Hematopoietic multipotent progenitor cell treated with erythropoietin and hydrocortisone succinate and interleukin-3 and kit ligand, for 15 days (in vitro differentiated cells): ENCODE measurements at places on chromosomes 6 and 20.

DNA sequence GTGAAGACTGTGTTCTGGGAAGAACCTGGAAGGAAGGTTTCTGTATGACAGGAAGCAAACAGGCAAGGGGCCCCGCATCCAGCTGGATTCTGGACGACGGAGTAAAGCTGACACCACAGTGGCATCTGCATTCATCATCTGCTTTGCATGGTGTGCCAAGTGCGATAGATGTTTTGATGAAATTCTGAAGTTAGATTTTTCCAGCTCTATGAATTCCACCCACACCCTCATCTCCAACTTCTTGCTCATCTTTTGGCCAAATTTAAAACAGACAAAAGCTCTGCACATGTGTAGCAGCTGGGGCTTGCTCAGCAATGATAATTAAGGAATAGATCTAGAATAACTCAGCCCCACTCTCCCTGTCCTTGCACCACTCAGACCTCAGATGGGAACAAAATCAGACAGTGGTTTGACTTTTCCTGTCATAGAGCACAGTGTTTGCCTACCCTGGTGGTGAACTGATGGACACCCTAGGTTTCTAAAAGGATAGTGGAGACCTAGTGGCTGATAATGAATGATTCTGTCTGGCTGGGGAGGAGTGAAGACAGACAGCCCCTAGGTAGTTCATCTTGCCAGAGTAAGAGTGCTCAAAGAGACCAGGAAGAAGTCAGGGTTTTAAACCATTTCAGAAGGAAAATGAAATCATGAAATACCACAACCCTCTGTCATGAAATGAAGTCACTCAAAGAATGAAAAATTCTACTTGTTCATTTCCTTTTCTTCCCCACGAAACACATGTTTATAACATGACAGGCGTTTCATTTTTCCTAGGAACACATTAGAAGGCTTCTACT lies 85.8 kb downstream of the BCAS1 start:
- no peak for DNase-seq

DNA sequence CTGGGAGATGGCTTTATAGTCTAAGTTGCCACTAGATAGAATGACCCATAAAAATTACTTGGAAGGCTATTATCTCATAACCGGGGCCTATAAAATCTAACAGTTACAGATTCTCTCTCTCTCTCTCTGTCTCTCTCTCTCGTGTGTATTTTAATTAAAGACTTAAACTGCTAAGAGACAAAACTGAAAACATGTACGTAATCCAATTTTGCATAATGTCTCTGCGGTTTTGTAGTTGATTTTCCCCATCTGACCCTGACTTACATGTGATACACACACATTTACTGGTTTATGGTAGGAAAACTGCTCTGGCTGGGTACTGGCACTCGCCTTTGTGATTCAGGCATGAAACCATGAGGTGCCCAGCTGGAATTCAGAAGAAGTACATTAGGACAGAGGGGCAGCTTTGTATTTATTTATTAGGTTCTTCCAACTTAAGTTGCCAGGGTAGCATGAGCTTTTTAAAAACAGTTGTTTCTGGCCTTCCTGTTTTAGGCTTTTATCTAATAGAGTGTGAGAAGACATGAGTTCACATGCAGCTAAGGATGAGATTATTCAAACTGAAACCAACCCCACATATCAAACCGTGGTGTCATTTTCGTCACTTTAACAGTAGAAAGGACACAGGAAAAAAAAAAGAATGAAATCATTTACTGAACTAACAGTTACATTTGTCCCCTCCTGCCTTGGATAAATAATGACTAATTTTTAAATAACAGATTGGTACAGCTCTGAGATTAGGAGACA lies 182.5 kb downstream of the GMPR start:
- no peak for DNase-seq

DNA sequence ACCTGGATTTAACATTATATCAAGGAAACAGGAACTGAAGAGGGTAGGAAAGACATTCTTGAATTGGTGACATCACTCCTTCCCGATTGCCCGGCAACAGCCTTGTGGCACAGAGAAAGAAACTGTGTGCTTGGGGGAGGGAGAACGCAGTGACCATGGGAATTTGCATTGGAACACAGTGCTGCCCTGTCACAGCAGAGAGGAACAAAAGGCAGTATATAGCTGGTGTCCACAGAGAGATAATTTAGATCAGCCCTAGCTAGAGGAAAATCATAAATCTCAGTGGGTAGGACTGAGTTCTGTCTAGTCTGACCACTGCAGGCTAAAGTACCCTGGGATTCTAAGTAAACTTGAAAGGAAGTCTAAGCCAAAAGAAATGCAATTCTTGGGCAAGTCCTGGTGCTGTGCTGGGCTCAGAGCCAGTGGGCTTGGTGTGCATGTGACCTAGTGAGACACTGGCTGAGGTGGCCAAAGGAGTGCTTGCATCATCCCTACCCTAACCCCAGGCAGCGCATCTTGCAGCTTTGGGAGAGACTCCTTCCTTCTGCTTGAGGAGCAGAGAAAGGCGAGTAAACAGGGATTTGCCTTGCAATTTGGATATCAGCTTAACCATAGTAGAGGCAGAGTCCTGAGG lies 697.6 kb downstream of the HACE1 start:
- no peak for DNase-seq

GRCh38 chr6:105805501-105806023 lies 280.6 kb upstream of the PRDM1 start:
- DNase-seq, result no peak
